Hypothalamus (tissue), 51 donors: ENCODE measurements at places on chromosomes 3 and 15.

DNA sequence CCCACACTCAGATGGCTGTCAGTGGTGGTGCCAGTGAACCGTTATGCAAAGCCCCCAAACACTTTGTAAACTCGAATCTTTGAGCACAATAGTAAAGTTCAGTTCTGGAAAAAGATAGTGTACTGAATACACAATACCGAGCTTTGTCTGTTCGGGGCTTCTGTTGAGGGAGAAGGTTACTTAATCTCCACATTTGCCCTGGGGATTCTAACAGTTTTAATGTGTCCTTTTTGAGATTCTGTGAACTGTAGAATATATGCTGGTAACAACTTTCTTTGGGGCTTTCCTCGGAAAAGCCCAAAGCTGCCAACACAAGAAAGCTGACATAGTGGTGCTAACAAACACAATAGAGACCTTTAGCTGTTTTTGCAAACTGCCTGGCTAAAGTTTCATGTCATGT lies 686.5 kb downstream of the ROBO1 start:
- no peak for DNase-seq

DNA sequence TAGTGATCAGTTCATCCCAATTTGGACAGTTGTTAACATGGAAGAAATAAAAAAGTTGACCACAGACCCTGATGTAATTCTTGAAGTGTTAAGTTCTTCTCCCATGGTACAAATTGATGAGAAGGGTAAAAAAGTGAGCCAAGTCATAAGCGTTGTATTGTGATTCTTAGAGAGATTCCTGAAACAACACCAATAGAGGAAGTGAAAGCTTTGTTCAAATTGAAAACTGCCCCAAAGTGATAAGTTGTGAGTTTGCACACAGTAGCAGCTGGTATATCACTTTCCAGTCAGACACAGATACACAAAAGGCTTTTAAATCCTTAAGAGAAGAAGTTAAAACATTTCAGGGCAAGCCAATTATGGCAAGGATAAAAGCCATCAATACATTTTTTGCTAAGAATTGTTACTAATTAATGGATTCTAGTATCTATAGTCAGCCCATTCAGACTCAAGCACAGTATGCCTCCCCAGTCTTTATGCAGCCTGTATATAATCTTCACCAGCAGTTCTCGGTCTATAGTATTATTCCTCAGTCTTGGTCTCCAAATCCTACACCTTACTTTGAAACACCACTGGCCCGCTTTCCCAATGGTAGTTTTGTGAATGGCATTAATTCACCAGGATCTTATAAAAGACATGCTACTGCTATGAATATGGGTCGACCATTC lies 38.2 kb downstream of the CDIN1 start:
- no peak for DNase-seq

DNA sequence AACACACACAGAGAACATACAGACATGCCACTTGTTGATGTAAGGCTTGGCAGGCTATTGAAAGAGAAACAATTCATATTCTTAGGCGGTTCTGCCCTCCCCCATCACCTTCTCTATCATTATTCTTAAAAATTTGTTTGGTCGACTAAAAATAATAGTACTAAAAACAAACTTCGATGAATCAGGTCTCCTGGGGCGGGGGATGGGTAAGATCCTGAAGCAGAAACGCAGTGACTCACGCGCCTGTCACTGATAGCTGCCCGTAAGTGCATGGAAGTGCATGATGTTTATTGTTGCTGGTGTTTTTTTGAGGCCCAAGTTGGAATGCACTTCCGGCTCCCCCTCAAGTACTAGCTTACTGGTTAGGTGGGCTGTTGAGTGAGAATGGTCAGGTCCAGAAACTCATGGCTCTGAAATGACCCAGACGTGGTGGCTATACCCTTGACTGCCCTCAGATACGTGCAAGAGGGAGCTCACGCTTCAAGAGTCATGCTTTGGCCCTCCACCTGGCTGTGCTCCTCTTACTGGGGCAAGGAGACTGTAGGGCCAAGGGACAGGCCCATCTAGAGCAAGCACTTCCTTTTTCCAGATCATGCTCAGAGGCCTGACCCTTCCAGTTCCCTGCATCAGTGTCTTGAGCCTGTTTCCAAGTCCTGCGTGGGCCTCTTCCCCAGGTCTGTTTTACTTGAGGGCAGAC lies 10.9 kb downstream of the SMAD3 start:
- DNase-seq = no peak

- DNase-seq = no peak
Measured at GRCh38 chr3:192875971-192876565, 41.6 kb downstream of the MB21D2 start.

- DNase-seq = no peak
Measured at GRCh38 chr15:94057305-94057704, 174.1 kb upstream of the MCTP2 start.

DNA sequence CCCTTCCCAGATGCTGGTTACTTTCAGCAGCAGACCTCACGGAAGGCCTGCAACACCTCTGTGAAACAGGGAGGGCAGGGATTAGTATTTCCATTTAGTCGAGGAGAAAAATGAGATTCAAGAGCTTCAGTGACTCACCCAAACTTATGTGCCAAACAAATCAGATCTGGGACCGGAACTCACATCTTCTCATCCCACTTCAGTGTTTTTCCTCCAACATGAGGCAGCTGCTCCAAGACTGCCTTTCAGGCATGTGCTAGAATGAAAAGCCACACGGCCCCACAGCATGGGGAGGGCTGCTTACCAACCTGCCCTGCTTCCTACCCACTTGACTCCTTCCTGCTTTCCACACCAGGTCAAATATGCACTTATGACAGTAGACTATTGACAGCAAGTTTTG lies 129.4 kb upstream of the SLC24A5 start:
- DNase-seq = no peak

GRCh38 chr3:14127516-14128161 lies 2.8 kb downstream of the TMEM43 start:
- DNase-seq = no peak

DNA sequence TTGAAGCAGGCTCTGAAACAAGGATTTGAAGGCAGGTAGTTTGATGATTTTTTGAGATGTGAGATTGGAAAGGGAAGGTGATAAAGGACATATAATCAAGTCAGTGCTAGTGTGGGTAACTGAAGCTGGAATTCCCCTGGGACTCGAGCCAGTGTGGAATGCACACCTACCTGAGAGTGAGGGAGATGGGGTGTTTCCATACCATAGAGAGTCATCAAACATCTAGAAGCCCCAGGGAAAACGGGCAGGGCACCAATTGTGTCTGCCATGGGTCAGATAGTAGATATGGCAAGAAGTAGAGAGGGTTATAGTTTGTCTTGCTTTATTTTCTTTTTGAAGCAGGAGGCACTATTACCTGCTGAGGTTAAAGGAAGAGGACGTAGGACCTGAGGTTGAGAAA lies 120.0 kb downstream of the SSR3 start:
- no peak for DNase-seq

DNA sequence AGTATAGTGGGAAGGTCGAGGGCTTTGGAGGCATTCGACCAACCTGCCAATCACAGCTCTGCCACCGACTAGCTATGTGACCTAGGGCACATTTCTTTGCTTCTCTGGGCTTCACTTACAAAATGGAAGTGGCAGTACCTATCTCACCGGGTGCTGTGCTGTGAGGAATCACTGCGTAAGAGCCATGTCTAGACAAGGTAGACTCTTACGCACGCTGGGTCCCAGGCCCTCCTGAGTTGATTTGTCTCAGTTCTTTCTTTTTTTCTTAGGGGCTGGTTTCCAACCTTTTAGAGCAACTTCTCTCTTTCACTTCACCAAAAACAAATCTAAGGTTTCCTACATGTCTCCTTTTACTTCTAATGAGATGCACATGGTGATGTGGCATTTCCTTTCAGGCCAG lies 18.8 kb downstream of the CA12 start:
- DNase-seq = no peak

GRCh38 chr3:9195390-9195789 lies 54.1 kb downstream of the SRGAP3 start:
- DNase-seq = no peak

- no peak for DNase-seq
Measured at GRCh38 chr3:42164656-42165055, 73.5 kb downstream of the TRAK1 start.
